ENCODE measurements at places on chromosomes 5 and 9. TPM values are rescaled to one million over a fixed set of nuclear protein-coding genes. Genes with fewer than 3 reads are reported as not detected.

- no peak for DNase-seq
These were observed 521 bp upstream of the PTGS1 start for GRCh38 chr9:122370303-122370702.

DNA sequence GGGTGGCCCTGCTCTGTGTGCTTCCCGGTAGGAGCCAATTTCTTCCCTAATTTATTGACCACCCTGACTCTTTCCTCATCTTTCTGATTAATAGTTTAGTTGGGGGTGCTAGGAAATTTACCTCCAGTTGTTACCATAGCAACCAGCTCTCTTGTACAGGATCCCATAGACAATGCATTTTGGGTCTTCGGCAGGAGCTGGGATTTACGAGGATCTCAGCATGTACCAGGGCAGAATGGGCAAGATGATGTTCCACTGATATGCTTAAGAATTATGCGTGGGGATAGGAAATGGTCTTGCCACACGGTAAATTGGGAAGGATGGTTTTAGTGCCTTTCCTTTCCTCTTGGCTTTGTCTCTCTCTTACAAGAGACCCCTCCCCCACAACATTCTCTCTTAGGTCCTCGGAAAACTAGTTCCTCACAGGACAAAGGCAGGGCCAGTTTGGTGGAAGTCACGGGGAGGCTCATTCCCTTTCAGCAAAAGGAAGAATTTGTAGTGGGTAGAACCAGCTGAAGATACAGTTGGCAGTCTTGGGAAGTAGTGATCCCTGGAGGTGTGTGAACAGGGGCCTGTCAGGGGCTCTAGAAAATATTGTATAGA, 133.4 kb upstream of the SHB start:
- peak; percentile 21 for DNase-seq

DNA sequence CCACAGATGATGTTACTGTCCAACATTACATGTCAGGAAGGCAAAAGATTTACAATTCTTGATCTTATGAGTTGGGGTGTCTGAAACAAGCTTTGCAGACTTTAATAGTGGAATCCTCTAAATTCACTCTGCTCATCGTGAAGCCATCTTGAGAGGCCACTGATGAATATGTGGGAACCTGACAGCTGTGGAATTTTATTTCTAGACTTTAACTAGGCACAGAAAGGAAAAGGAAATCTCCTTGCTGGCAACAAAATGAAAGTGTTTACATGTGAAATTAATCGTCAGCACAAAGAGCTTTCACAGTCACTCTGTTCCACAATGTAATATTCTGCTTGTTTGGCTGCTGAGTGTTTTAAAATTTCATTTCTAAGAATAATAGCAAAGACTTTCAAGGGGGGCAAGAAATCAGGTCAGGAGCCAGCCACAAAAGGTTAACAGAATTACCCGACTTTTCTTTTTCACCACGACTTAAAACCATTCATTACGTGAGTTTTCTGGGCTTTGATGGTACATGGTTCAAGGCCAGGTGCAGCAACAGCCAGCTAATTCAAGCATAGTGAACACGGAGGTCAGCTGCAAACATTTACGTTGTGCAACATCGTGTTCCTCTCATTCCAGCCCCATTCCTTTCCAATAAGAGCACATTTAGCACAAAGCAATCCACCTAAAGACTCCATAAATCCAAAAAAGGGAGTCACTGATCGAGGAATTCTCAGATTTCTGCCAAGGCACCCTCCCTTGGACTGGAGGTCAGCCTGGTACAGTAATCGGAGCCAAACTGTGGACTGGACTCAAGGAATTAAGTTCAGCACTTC, 14.6 kb downstream of the NREP start:
- no peak for DNase-seq

DNA sequence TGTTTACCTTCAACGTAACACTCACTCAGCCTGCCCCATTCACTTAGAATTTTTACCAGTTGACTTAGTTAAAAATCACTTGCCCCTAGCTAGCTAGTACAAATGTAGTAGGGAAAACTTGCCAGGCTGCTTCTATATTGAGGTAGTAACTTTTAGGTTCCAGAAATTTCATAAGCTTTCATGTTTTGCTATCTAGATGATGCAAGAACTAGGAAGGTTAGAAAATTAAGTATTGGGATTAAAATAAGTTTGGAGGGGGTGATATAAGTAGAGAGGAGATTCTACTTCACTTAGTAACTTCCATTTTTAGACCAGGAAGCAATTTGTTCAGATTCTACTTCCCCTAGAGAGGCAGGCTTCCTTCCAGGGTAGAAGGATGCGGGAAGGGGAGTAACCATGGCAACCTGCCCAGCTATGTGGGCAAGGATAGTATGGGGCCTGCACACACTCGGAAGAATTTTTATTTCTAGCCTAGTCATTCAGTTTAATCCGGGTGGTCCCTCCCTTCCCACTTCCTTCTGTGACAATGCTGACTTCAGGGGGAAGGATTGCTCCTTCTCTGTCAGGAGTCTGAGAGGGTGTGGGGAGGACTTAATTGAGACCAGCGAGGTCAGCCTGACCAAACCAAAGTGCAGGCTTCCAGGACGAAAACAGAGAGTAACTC, 4.2 kb downstream of the DAB2 start:
- no peak for DNase-seq

- no peak for DNase-seq
These were observed 1.0 kb downstream of the CERT1 start for GRCh38 chr5:75510417-75510835.

DNA sequence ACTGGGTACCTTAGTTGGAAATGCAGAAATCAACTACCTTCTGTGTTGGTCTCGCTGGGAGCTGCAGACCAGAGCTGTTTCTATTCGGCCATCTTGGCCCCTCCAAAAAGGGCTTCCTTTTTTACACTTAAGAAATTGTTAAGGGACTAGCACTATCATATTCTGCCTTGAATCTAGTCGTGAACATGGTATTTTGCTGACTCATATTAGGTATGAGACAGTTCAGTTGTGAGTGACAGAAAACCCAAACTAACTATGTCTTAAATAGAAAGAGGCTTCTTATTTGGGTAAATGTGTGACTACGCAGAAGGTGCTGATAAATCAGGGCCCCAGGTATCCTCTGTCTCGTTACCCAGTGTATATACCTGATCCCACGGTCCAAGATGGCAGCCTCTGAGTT, 298.2 kb downstream of the EDIL3 start:
- DNase-seq = no peak

Gene DAPK1
- total RNA-seq = 294 TPM

Gene PAX5
- total RNA-seq = not detected
